Activated CD4-positive, alpha-beta T cell treated with anti-CD3 and anti-CD28 coated beads for 36 hours (primary cell): ENCODE measurements at places on chromosomes 12 and 14. TPM values are rescaled to one million over a fixed set of nuclear protein-coding genes. Genes with fewer than 3 reads are reported as not detected.

DNA sequence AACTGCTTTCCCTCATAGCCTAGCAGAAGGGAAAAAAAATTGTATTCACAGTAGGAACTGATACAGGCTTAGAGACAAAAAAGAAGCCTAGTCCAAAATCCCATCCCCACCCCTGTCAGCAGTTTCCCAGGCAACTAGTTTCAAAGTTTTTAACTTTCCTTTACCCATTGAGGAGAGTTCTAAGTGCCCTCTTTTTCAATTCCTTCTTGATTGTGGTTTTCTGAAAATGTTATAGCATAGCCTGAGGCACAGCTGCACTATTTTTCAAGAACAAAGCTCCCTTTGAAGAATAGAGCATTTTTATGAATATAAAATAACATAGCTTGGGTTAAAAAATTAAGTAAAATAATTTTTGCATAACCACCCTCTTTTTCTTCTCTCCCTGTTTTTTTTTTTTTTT lies 81.6 kb downstream of the IPO8 start:
- no peak for DNase-seq

DNA sequence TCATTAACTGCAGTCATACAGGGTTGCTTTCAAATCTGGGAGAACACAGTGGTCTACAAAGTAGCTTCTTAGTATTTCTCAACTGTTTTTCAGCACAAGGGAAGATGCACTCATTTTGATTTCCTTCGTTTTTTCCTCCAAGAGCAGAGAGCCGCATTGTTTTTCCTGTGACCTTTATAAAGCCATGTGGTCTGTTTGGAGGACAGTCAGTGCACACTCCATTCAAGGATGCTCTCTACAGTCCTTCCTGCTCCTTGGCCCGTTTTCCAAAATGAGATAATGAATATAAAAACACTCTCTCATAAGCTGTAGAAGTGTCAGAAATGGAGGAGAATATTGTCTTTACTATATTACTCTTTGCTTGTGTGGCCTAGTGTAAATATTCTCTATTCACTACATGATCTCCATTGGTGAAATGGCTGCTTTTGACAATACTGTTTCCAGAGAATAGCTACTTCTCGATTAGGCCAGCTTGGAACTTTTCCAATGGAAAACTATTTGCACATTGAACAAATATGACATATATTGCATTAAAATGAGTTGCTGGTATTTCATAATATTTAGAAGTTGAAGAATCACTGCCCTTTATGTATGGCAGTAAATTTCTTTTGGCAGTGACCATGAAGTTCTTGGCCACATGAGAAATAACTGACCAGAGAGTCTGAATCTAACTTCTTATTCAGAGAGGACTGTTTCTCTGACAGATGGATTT lies 393.1 kb upstream of the RGS6 start:
- DNase-seq = no peak

DNA sequence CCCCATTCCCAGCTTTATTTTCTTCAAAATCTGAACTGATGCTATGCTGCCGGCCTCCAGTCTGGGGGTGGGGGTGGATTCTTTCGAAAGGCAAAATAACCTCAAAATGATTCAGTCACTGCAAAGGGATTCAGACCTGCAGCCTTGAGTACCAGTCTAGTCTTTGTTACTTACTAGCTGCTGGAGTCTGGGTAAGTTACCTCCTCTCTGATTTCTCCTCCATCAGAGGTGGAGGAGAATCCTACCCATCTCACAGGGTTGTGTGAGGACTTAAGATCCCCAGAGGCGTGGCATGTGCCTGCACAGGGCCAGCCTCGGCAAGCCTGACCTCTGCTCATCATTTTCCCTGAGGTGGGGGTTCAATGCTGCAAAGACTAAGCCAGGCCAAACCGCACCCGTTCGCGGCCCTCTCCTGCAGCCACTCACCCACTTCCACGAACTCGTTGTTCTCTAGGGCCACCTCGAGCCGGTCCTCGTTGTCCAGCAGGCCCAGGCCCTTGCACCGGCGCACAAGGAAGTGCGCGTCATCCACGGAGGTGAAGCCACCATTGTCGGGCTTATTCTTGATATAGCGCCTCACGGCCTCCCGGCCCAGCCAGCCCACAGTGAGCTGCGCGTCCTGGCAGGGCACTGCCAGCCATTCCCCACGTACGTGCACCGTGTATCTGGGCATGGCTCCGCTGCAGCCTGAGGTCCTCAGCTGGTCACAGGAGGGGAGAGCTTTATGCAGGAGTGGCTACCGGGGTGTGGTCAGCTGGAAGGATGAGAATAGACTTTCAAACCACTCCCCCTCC lies 709 bp downstream of the HAL start:
- DNase-seq = no peak

Gene DNAH10
- total RNA-seq = 0.37 TPM

DNA sequence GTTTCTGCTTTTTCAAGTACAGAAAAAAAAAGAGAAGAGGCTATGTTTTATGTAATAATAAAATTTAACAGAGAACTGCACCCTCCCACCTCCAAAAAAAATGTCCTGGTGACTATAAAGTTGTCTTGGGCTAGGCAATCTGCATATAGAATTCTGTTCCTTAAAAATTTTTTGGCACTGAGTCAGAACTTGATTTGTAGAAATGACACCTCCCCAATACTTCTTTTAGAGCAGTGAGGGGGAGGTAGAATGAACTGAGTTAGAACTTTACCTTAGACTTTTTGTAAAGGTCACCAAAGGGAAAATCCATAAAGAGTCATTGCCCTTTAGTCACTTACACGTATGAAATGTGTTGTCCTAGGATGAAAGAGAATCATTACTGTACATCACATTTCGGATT lies 80.0 kb downstream of the BTG1 start:
- DNase-seq = no peak

DNA sequence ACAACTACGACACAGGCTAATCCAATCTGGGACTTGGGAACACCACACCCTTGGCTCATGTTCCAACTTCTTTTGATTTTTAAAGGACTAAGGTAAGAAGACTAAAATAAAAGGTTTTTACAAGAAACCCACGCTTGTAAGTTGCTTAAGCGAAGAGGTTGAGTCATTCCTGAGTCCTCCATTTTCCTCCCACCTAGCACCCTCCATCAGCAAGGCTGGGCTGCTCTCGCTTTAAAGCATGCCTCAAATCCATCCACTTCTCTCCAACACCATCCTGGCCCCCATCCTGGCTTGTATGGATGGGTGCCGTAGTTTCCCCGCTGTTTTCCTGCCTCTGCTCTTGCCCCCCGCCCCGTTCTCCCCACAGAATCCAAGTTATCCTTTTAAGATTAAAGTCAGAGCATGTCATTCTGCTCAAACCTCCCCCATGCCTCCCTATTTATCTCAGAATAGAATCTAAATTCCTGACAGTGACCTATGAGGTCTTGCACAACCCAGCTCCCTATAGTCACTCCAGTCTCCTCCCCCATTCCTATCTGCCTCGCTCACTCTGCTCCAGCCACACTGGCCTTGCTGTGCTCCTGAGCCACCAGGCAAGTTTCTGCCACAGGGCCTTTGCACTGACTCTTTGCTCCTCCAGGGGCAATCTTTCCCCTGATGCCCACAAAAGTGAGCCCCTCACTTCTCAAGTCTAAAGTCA lies 34.5 kb downstream of the SCARB1 start:
- DNase-seq = no peak

Gene GUCY2C
- not detected for total RNA-seq

DNA sequence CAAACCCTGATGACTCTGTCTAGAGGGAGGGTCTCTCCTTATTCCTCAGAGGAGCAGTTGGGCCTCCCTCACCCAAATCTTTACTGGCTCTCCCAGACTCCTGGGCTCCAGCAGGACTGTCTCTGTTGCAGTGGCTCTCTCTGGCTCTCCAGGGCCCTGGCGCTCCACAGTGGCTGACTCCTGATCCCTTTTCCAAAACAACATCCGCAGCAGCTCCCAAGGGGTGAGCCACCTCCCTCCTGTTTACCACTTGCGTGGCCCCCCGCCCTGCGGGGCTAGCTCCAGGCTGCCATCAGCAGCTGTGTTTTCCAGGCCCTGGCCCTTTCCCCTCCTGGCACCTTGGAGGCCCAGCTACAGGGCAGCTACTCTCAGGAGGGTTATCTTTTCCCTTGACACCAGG lies 123.5 kb downstream of the CALM1 start:
- no peak for DNase-seq

Gene ZC2HC1C
- total RNA-seq = 1.2 TPM

Gene SMCO2
- total RNA-seq = 0.23 TPM

DNA sequence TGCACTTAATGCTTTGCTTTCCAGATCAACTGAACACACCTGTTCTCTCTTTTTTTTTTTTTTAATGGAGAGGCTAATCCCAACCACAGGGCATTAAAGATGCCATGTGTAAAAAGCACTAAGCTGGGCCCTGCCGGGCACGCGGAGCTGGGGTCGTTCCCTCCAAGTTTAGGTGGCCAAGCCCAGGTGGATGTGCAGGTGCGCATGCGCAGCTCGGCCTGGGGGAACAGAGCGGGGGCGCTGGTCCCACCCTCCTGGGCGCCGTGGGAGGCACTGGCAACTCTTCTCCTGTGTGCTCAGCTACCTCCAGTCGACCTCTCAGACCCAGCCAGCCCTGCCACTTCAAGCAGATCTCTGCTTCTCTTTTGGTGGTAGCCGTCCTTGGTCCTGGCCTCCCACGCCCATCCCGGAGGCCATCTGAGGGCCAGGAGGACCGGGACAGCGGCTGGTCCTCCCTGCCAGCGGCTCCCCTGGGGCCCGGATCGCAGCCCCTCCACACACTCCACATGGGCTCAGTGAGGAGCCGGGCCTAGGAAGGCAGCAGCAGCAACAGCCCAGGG lies 679.3 kb downstream of the BCL11B start:
- no peak for DNase-seq

Gene ISCA2
- total RNA-seq = 35.9 TPM

DNA sequence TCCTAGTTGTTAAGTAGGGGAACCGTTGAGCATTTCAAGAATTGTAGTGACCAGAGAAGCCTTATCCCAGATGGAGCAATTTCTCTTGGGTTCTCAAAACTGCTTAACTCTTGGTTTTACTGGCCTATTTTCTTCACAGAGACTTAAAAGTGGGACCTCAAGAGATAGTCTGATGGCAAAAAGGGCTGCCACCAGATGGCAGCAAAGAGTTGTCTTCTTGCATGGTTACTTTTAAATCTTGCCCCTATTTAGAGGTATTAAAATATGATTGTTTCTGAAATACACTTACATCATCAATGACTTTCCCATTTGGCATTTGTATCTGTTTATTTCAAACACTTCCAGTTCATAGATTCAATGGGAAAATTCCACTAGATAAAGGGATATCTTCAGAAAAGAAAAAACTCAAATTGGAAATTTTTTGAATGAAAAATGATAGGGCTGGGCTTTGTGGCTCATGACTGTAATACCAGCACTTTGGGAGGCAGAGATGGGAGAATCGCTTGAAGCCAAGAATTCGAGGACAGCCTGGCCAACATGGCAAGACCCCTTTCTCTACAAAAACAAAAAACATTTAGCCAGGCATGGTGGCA lies 69.9 kb upstream of the CNTN1 start:
- peak; percentile 62 for DNase-seq

Gene PNP
- total RNA-seq = 164 TPM

DNA sequence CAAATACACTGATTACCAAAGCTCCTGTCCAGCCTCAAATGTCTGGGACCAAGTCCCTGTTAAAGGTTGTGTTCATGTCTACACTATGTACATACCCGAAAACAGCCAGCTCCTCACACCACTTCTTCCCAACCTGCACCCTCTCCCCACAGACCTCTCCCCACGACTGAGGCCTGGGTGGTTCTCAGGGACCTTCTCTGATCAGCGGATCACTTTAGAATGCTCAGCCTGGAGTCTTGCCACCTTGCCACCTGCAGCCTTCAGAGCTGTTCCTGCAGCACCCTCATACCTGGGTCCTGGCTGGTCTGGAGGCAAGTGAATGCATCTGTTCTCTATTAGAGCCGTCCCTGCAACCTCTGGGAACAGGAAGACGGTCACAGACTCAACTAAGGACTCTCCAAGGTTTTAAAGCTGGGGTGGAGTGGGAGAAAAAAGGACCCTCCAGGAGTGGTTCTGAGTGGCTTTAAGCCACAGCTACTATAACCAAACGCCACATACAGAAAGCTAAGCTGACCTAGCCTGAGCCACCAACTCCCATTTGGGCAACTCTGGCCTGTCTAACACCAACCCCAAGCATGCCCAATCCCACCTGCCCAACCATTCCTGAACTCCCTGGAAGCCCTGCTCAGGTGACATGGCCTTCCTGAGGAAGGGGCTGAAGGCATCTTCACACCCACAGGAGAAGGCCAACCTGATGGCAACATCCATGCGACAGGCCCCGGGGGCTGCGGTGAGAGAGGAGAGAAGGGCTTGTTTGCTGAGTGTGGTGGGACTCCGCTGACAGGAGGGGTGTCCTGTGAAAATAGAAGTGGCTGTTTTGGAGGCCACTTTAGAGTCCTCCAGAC lies 8.6 kb downstream of the KRT2 start:
- no peak for DNase-seq

DNA sequence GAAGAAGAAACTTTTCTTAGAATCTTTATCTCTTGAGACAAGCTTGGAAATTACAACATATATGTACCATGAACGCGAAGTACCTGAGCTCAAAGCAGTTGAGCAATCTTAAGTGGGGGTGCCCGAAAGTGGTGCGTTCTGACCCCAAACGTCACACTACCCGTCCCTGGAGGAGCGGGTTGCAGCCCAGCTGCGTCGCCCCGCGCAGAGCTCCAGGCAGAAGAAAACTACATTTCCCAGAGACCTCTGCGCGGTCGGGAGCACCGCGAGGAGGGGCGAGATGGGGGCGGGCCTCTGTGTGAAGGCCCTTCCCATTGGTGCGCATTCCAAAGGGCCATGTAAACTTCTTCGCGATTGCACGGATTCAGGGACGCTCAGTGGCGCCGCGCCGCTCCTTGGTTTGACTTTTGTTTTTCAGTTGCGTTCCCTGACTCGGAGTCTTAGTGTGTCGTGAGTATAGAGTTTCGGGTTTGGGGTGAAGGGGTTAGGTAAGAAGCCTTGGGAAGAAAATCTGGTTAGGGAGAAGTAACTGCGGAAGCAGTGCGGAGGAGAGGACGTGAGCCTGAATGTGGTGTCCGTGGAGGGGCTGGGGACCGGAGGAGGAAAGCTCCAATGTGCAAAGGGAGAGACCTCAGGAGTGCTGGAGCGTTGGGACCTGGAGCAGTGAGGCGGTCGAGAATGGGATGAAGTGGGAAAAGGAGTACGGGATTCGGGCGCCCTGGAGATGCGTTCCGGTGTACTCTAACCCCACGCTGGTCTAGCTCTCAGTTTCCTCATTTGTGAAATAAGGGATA lies at the start of gene CCDC77:
Gene CCDC77 (plus strand): TSS at position 410 of the 794 bp plus-strand sequence. CDS start 7,740 bp downstream, outside the sequence.
- peak; percentile 96 for DNase-seq

- DNase-seq = no peak
Observed at GRCh38 chr14:32202491-32202997, 525 bp downstream of the RNU6-8 start.

DNA sequence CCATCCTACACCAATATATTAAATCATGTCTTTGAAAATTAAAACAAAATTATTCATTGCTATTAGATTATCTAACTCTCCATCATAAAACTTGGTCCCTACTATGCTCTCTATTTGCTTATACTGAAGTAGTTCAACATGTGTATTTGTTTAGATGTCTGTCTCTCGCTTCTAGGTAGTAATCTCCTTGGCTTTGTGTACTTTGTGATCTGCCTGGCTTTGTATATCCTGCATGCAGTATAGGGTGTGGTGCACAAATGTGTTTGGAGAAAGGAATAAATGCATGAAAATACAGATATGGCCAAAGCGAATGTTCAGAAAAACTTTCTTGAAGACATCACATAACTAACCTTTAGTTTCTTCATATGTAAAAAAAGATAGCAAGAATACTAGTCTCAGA lies 246.6 kb upstream of the LRFN5 start:
- no peak for DNase-seq
